ENCODE measurements at places on chromosomes 16 and 17.

DNA sequence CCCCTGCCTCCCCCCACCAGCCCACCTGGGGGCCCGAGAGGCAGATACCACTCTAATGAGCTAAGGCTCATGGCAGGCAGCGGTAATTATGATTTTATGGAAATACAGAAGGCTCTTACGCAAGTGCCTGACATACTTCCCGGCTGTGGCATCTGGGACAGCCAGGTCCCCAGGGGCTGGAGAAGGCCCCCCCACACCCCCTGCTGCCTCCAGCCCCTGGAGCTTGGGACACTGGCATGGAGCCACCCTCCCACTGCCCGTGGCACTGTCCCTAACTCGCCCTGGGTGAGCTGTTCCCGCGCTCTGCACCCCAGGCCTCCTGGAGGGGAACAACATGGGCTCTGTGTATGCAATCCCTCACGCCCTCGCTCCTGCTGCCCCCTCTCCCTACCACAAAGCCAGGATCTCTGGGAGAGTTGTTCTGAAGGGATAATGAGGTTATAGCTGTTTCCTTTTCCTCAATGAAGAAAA lies 5.4 kb upstream of the STAC2 start:
- no peak for DNase-seq

DNA sequence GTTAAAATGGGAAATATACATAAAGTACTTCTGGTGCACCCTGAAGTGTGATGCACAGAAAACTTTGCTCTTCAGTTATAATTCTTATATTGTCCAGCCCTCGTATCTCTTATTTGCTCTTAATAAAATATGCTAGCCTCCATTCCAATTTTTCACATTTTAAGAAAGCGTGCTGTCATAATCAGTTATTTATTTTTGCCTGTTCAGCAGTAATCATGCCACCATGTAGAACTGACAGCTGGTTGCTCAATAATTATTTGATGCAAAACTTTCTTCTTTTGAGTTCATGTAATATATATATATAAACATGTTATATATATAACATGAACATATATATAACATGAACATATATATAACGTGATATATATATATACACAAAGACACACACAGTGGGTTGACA lies 294.6 kb downstream of the CNTNAP4 start:
- DNase-seq, result no peak

GRCh38 chr17:72916991-72917390 lies 175.5 kb downstream of the SLC39A11 start:
- DNase-seq, result no peak

- no peak for DNase-seq
Observed at GRCh38 chr16:58026705-58027160, 1.2 kb downstream of the MMP15 start.

- DNase-seq, result no peak
Observed at GRCh38 chr16:886802-887731, 83.7 kb downstream of the LMF1 start.

DNA sequence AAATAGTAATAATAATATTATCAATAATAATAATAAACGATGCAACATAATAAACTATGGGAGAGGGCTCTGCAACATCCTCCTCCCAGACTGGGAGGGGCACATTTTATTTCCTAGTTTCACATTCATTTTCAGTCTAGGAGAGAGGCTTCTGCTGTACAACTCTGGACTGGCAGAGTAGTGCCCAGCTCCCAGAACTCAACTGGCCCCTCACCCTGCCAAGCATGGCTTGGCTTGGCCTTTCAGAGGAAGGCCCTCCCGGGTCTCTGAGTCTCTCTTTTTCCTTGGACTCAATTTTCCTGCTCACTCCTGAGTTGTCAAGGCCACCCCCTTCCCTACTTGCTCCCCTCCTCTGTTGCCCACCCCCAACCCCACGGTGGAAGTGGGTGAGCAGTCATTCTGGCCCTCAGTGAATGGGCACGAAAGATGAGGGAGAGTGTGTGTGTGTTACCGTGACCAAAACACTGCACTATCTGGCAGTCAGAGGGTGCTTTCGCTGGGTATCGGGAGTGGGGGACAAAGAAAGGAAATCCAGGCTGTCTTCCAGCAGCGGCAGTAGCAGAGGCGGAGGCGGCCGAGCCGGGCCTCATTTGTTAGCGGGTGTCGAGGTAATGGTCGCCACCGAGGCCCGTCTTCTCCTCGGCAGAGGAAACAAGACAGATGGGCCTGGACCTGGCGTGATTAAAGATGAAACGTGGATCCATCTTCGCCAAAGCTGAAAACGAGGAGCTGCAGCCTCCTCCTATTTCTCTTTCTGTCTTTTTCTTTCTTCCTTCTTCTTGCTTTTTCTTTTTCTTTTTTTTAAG lies 2.3 kb downstream of the HOXB4 start:
- no peak for DNase-seq

- no peak for DNase-seq
Observed at GRCh38 chr17:75308732-75309629, 19.7 kb upstream of the SLC25A19 start.

GRCh38 chr16:68385371-68385770 lies 62.9 kb downstream of the SMPD3 start:
- DNase-seq, result no peak

DNA sequence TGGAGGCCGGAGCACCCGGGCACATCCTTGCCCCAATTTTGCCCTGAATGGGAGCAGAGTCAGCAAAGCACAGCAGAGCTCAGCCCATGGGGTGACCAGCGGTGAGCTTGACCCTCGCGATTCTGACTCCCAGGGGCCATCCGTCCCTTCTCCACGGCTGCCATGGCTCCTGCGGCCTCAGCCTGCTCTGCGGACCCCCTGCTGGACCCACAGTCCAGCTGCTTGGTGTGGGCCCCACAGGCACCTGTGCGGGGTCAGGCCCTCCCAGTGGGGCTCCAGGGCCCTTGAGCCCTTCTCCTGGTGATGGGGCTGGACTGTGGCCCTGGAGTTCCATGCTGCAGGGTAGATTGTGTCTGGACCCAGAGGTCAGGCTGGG lies 144.2 kb downstream of the ENGASE start:
- DNase-seq, result no peak

- no peak for DNase-seq
Observed at GRCh38 chr16:50617646-50618184, 63.4 kb downstream of the SNX20 start.

DNA sequence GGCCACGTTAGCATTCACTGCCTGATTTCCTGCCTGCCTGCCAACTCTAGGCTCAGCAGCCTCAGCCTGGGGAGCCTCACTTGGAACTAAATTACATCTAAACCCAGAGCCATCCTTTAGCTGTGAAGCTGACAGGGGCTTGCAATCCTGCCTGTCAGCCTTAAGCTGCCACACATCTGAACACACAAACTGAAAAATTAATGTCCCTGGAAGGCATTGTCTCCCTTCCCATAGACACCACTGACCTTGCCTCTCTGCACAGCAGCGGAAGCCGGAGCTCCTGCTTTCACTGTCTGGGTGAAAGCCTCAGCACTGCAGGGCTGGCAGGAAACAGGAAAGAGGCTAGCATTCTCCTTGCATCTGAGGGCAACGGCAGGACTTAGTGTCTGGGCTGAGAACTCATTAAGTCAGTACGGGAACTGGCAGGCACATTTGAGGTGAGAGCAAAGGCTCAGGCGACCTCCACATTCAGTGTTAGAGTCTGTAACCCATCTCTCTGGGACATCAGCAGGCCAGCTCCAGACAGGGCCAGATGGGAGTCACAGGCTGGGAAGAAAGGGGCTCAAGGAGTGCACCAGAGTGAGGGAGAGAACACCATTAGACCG lies 452.4 kb upstream of the C16orf82 start:
- no peak for DNase-seq

- no peak for DNase-seq
Observed at GRCh38 chr16:4140652-4141051, 24.4 kb upstream of the ADCY9 start.

DNA sequence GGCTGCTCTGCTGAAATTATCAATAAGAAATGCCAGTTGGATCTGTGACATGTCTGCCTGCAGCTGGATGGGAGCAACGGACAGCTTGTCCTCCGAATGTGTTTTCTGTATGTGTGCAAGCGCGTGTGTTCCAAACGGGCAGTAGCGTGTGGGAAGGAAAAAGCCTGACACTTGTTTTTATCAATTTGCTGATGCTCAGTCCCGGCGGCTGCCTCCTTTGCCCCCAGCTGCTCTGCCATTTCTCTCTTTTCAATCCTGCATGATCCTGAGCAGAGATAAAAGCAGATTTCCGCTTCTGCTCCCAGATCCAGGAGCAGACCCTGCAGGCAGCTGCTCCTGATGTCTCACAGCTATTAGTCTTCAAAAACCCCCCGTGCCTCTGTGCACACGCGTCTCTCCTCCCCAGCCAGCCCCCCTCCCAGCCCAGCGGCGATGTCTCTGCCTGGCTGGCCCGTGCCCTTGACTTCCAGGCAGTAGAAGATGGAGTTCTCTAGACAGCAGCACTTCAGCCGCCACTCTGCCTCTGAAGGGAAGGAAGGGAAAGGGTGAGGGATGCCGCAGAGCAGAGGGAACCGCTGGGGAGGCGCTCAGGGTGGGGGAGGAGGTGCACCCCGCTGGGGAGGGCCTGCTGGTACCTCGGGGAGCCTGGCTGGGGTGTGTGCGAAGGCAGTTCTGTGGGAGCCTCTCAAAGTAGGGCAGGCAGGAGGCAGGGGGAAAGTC lies 4.1 kb downstream of the PRCD start:
- no peak for DNase-seq

- DNase-seq, result no peak
Observed at GRCh38 chr17:59757470-59757869, 50.0 kb downstream of the VMP1 start.

GRCh38 chr16:12026741-12027490 lies 50.4 kb downstream of the SNX29 start:
- no peak for DNase-seq

GRCh38 chr17:65061646-65062045 lies 5.1 kb upstream of the GNA13 start:
- no peak for DNase-seq

DNA sequence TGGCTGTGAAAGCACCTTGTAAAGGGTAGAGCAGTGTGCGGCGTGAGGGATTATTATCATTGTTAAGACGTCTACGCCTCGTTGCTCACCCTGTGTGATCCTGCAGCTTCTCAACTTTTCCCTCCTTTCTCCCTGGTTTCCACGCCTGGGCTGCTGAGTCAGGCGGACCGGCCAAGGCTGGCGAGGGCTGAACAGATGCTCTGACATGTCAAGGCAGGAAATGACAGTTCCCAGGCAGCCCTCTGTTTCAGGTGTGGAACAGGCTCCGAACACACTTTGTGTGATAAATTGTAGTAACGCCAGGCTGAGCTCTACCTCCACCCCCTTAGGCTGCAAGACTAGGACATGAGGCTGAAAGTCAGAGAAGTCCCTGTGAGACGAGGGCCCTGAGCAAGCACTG lies 46.0 kb upstream of the TBX2 start:
- DNase-seq, result no peak

- no peak for DNase-seq
Observed at GRCh38 chr16:5041600-5042133, 7.9 kb upstream of the NAGPA start.

- peak; percentile 88 for DNase-seq
Observed at GRCh38 chr17:77331301-77331864, 190.6 kb downstream of the SEC14L1 start.

DNA sequence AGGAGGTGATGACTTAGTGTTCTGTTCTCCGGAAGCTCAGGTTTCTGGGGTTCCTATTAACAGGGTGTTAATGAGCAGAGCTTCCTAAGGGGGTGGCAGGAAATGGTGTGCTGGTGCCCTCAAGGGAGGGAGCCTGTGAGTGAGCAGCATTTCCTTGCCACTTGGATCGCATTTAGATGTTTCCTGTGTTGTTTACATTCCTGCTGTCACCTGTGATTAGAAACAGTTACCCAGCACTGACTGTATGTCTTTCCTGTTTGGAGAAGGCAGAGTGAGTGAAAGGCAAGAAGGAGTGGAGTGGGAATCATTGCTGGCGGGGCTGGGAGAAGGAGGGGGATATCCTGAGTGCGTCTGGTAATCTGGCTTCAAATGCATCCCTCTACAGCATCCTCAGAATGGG lies 214.6 kb downstream of the CCDC182 start:
- DNase-seq, result no peak

DNA sequence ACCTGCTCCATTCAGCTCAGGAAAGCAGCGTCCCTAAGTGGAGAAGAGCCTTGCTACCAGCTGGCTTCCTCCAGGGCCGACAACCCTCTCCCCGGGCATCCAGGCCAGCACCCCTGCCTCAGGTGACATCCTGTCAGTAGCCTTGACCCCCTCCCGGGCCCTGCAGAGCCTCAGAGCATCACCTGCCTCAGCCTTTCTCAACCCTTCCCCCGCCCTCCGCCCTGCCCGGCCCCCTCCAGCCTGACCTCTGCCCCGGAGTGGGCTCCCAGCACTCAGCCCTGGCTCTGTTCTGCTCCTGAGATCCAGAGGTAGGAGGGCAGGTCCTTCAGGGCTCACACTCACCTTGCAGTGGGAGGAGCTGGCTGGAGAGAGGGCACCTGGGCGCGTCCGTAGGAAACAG lies 73.8 kb upstream of the METRNL start:
- no peak for DNase-seq

GRCh38 chr17:3688852-3689261 lies 7.1 kb downstream of the P2RX5 start:
- DNase-seq, result no peak

DNA sequence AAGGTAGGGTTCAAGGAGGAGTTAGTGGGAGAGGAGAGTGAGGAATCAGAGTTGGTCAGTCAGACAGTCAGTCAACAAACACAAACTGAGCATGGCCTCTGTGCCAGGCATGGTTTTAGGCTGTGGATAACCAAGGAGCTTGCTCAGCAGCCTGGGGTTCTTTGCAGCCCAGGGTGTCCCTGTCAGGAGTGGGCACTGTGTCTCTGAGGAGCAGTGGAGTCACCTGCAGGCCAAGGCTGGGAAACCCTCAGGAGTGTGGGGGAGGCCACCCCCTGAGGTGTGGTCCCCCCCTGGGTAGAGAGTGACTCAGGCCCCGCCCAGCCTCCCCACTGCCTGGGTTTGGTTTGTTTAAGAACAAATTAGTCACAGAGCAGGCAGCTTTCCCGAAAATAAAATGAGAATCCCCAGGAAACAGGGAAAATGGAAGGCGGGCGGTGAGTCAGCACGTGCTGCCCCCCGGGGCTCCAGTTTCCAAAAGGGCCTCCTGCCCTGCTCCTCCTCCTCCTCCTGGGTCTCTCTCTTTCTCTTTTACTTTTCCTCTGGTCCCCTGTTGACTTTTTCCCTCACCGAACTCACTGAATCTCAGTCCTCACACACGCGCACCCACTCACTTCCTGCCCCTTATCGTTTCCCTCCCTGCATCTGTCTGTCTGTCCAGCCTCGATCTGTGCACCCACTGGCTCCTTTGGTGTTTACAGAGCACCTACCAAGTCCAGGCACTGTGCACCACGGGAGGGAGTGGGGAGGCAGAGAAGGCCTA lies 44.3 kb downstream of the SOCS3 start:
- no peak for DNase-seq

DNA sequence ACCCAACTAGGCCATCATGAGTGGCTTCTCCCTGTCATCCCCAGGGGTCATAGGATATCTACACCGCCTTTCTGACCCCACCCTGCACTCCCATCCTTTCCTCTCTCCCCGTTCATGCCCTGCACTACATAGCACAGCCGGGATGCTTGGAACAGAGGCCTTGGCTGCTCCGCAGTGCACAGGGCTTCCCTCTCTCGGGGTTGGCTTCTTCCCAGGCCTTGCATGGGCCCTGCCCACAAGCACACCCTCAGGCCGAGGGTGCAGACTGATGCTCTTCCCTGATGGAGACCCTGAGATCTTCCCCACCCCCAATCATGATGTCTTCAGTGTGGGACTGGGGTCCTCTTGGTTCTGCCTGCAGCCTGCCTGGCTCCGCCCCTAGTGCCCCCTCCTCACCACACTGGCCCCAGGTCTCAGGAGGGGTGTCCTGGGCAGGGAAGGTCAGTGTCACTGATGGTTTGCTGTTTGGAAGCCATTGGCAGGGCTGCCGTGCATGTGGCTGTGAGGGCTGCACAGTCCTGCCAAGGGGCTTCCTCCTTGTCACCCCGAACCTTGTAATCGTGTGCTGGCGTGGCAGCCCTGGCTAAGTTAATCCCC lies 14.3 kb upstream of the NAGLU start:
- DNase-seq, result no peak

Data from KG1 (cell line).